NCI-H187 (cell line): ENCODE measurements at places on chromosomes 13 and 19.
A peak's percentile ranks its signal among the peaks of the same experiment; 100 is the strongest.

GRCh38 chr13:41960211-41960636 is 685 bp downstream of the VWA8 start:
- no peak for DNase-seq

GRCh38 chr13:66501181-66501580 is 729.0 kb downstream of the PCDH9 start:
- DNase-seq, result no peak

GRCh38 chr19:41372501-41372900 is 3.8 kb upstream of the TMEM91 start:
- DNase-seq, result no peak

DNA sequence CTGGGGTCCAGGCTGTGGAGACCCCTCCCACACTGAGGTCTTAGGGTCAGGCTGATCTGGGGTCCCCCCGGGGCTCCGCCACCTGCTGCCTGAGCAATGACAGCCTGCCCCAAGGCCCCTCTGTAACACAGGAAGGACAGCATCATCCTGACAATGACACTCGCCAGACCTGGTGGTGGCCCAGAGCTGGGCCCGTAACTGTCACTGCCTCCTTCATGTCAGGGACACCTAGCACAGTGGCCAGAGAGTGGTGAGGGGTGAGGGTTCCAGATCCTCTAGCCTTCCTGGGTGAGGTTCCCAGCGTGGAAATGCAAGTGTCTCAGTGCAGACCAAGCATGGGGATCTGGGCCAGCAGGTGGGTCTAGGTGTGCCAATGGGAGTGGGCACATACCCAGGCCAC is 27.8 kb downstream of the OPA3 start:
- DNase-seq, result no peak

DNA sequence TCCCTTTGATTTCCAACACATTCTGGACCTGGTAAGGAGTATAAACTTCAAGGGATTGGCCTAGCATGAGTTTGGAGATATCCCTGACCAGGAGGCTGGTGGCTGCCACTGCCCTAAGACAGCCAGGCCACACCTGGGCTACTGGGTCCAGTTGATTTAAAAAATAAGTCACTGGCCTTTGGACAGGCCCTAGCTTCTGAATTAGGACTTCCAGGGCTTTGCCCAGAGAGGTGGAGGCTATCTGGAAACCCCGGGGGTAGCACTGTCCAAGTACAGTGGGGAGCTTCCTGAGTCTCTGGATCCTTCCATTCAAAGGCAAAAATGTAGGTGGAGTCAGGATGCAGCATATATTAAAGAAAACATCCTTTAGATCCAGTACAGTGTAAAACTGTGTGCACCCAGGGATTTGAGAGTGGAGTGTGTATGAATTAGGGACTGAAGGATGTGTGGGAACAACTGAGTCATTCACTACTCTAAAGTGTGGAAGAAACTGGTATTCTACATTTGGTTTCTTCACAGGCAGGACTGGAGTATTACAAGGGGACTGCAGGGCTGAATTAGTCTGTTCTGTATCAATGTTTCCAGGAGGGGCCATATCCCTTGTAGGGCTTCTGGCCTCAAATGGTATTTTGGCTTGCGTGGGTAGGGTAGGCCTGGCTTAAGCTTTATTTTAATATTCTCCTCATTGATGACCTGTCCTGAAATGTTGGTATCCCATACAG is 14.8 kb upstream of the FCGBP start:
- no peak for DNase-seq

DNA sequence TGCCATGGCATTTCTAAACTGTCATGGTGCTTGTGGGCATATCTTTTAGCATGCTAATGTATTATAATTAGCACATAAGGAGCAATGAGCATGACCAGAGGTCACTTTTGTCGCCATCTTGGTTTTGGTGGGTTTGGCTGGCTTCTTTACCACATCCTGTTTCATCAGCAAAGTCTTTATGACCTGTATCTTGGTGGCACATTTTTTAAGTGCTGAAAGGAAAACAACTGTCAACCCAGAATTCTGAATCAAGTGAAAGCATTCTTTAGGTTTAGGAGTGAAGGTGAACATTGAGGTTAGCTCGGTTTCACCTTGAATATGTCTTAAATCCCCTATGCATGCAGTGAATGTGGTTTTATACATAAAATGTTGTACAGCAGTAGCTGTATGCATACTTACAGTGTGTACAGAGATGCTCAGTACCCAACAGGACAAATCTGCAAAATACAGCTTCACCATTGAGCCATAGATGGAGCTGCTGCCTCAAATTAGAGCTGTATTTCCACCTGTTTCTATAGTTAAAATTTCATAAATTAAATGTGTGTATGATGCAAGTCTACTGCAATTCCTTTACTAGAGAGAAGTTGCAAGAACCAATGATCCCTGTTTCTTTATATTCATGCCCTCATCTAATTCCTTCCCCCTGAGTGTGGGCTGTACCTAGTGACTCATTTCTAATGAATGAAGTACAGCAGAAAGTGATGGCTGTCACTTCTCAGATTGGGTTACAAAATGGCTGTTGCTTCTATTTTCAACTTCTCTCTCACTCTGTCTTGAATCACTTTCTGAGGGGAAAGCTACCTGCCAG is 25.2 kb upstream of the IGSF23 start:
- no peak for DNase-seq

DNA sequence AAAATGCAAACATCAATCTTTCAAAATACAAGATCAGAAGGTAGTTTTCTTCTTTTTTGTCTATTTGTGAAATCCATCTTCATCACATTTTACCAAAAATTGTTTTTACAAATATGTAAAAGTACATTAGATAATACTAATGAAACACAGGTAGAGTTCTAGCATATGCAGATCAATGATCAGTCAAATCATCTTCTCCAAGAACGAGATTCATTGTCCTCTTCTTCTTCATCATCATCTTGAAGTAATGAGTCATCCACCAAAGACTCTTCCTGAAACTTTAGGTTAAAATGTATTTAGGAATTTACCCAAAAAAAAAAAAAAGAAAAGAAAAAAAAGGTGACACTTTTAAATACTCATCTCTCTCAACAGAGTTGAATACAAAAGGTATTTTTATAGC is 85.6 kb downstream of the RBM26 start:
- DNase-seq, result no peak

- peak; percentile 40 for DNase-seq
These were observed 14.4 kb downstream of the CAPN12 start for GRCh38 chr19:38729653-38730469.

GRCh38 chr19:29577649-29577963 is 28.5 kb upstream of the POP4 start:
- DNase-seq, result no peak

GRCh38 chr19:55276720-55277430 is 3.0 kb downstream of the HSPBP1 start:
- DNase-seq, result no peak
